Stimulated activated CD8-positive, alpha-beta memory T cell treated with anti-CD3 and anti-CD28 coated beads, Interleukin-4, amount 100 ng/mL, for 1 hour (primary cell): ENCODE measurements at places on chromosomes 16 and 17.
A peak's percentile ranks its signal among the peaks of the same experiment; 100 is the strongest.

DNA sequence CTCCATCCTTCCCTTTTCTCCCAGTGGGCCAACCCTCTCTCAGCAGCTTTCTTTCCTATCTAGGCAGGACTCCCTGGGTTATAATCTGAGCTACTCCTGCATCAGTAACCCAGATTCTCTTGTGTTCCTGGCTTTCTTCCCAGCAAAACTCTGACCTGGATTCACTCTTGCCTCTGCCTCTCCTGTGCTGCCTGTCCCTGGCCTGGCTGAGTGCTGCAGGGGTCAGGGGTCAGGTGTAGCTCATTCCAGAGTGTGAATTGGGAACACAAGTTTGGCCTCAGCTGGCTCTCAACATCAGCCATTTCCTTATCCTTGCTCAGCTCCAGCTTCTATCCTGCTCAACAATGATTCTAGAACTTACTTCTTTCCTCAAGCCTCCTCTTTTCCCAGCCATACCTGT is 2.5 kb upstream of the ST6GALNAC2 start:
- no peak for DNase-seq

DNA sequence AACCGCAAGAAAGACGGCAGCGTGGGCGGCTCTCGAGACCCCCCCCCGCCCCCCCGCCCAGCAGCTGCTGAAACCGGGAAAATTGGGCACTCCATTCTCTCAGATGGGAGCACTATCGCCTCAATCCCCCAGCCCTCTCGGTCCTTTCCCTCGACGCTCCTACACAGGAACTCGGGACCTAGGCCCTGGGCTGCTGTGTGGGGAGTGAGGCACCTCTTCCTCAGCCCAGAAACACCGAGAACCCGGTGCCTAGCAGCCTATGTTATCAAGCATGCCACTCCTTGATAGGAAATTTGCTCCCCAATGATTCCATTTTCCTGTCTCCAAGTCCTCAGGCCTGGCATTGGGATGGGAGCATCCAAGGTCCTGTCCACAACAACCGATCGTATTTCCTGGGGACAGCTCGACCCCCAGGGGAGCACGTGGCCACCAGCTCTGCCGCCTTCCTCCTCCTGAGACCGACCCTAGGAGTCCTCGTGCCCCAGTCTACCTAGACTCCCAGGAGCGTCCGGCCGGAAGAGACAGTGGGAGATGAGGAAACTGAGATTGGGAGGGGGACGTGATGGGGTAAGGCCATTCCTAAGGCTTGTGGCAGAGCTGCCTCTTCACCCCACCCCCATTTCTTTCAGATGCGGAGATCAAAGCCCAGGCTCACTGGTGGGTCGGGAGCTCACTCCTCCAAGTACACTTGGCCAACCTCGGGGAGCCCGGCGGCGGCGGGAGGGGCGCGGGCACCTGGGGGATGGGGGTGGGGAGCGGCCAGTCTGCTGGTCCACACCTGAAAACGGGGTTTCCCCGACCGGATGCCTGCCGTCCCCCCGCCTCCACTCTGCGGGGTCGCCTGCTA is 17.5 kb upstream of the CBX8 start:
- DNase-seq, result no peak

- no peak for DNase-seq
These were observed 22.2 kb upstream of the RAB11FIP4 start for GRCh38 chr17:31369266-31369665.

- no peak for DNase-seq
These were observed 366.4 kb upstream of the DYNLRB2 start for GRCh38 chr16:80174416-80174815.

- no peak for DNase-seq
These were observed 44.3 kb downstream of the SOCS3 start for GRCh38 chr17:78315355-78316114.

DNA sequence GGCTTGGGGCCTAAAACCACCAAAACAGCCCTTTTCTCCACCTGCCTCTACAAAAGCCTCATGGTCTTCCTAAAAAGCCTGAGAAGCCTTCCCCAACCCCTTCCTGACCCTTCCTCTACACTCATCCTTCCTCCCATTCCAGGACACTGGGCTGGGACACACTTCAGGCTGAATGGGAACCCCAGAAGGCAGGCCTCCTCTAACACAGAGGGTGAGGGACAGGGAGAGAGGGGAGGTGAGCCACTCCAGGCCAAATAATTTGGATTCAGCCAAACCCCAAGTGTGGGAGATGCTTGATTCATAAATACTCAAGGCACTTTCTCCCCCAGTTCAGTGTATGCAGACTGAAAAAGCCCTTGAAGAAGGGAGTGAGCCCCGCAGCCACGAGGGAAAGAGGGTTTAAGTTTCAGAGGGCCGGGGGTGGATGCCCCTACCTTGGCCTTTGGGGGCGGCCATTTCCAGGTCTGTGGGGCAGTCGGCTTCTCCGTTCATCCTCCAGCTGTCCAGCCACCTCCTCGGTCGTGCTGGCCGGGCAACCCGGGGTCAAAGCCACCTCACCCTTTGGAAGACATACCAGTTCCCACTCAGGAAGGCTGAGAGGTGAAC is 1.6 kb downstream of the UBTF start:
- DNase-seq, result no peak

DNA sequence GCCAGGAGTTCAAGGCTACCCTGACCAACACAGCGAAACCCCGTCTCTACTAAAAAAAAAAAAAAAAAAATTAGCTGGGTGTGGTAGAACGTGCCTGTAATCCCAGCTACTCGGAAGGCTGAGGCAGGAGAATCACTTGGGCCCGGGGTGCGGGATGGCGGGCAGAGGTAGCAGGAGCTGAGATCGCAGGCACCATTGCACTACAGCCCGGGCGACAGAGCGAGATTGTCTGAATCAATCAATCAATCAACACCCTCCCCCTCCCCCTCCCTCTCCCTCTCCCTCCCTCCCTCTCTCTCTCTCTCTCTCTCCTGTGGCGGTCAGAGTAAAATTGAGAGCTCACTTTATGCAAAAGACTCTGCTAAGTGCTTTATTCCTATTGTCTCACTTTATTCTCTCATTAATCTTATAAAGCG is 1.2 kb downstream of the HSDL1 start:
- no peak for DNase-seq

DNA sequence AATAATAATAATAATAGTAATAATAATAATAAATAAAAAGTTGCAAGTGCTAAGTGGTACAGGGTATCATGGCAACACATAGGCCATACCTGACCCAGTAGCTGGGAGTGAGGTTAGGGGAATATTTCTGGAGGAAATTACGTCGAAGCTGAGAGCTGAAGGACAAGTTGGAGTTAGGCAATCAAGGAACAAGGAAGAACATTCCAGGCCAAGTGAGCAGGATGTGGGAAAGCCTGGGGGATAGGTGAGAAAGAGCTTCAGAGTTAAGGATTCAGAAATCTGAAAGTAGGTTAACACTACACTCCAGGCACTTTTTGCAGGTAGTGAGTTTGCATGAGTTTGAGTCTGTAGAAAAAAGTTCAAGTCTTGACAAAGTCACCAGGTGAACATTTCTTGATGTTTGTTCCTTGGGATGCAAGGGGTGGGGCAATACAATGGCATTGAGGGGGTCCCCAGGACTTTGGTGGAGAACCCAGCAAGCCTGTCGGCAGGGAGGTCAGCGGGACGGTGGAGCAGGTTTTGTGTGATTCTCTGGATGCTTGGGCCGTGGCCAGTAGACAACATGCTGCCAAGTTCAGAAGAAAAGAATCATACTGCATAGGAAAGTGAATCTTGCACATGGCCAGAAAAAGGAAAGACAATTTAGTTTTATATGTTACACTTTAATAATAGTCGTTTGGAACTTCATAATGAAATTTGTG is 27.7 kb upstream of the MPHOSPH6 start:
- no peak for DNase-seq

GRCh38 chr16:87074641-87075318 is 242.4 kb downstream of the C16orf95 start:
- DNase-seq, result no peak

DNA sequence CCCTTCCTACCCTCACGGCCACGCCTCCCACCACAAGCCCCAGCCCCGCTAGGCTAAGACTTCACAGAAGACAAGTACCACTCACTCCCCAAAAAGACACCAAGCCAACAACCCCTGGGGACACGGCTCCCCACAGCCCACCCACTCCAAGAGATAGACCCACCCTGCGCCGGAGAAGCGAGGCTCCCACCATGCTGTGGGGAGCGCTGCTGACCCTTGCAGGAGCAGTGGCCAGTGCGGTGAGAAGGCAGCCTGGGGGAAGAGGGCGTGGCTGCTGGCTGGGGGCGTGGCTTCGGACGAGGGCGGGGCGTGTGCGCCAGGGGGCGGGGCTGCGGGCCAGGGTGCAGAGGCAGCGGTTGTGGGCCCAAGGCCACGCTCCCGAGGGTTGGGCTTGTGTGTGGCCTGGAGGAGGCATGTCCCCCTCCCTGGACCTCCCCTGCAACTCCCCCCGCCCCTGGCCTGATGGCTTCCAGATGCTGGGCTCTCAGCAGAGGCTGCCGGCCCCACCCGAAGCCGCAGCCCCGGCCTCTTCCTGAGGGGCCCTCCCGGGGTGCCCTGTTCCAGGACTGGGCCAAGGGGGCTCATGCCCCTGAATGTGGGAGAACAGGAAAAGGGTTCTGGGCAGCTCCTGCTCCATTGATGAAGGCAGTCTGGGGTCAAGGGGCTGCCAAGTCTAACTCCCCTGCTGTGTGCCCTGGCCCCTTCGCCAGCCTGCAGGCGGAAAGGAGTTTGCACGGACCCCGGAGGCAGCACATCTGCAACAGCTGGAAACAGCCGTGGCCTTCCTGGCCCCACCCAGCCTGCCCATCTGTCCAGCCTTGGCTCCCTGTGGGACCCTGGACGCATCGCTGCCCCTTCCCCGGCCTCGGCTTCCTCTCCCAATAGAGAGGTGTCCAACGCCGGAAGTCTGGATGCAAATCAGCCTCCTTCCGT is 9.1 kb downstream of the TFAP4 start:
- DNase-seq, result no peak

DNA sequence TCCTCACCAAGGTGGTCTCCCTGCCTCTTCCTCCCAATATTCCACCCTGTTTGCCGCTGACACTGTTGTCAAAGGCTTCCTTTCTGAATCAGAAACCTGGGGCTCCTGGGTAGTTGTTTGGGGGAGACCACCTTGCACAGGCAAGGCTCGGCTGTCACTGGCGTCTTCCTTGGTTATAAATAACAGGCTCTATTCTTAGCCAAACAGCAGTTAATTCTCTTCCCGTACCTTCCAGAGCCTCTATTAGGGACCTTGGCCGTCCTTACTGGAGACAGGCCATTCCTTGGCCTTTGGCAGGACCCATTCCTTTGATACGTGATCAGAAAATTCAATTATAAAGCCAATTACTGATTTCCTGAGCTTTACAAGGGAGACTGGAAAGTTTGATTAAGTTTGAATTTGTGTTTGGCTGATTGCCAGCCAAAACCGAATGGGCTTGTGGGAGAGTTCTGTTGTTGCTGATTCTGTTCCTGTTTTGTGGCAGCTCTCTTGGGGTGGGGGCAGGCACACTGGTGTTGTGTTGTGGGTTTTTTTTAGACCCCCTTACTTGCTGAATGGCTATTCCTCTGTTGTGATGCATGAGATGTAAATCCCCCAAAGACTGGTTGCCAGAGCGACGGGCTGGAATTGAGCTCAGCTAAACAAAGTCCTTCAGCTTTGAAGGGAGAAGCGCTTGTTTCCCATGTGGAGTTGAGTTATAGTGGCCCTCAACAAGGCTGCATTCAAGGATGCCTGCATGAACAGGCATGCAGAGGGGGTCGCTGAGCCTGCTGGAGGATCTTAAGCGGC is 104.6 kb downstream of the GNAO1 start:
- DNase-seq, result no peak

- DNase-seq, result no peak
These were observed 9.9 kb downstream of the DBNDD1 start for GRCh38 chr16:90009172-90009899.

- no peak for DNase-seq
These were observed 5.1 kb downstream of the PIMREG start for GRCh38 chr17:6449307-6449706.

- DNase-seq, result no peak
These were observed 2.9 kb downstream of the ATP6V0C start for GRCh38 chr16:2516391-2517240.

DNA sequence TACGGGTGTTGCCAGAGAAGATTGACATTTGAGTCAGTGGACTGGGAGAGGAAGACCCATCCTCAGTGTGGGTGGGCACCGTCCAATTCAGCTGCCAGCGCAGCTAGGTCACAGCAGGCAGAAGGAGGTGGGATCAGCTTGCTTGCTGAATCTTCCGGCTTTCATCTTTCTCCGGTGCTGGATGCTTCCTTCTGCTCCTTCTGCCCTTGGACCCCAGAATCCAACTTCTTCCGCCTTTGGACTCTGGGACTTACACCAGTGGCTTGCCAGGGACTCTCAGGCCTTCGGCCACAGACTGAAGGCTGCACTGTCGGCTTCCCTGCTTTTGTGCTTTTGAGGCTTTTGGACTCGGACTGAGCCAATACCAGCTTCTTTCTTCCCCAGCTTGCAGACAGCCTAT is 46.1 kb upstream of the RPL38 start:
- DNase-seq, result no peak

DNA sequence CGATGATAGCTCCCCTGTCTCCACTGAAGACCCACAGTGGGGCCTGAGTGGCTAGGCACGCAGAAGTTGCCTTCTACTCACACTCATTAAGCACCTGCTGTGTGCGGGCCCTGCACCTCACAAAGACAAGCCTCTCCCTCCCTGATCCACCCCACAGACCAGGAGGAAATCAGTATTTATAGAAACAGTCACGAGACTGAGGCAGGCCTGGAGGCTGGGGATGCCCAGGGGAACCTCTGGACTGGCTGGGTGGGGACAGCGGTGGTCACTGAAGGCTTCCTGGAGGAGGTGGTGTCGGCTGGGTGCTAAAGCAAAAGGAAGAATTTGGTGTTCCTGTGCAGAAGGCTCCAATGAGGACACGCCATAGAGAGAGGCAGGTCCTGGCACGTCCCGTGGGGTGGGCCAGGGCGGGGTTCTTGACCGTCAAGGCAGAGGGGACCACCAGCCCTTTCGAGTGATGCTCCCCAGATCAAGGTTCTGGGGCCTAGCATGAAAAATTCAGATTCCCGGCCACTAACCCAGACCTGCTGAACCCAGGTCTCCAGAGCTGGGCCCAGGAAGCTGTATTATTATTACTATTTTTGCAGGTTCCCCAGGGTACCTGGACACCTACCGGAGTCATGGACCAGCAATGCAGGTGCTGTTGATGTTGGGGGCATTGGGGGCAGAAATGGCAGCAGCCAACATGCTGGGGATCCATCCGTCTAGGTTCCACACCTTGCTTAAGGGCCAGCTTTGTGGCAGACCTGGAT is 23.0 kb downstream of the PPL start:
- DNase-seq, result no peak

- DNase-seq, result no peak
These were observed 74.5 kb downstream of the GNAO1 start for GRCh38 chr16:56265746-56266145.

- peak; percentile 45 for DNase-seq
These were observed 1.3 kb downstream of the ZNF276 start for GRCh38 chr16:89722392-89723278.

DNA sequence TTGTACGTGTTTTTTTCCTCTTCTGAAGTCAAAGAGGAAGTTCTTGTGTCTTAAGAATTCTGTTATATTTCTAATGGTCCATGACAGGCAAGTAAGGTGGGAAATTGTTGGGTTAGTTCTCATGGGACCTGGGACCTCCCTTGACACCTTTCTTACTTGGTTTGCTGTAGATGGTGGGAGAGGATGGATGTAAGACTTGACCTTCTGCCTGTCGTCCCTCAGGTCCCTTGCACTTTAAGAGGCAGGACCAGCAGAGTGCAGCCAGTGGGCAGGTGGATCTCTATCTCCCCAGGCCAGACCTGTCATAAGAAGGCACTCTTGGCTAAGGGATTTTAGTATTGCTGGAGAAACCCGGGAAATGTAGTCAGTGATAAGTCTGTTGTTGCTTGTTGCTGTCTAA is 12.1 kb downstream of the HAPSTR1 start:
- no peak for DNase-seq
